ENCODE measurements at places on chromosomes 12 and 14.
A peak's percentile ranks its signal among the peaks of the same experiment; 100 is the strongest.

DNA sequence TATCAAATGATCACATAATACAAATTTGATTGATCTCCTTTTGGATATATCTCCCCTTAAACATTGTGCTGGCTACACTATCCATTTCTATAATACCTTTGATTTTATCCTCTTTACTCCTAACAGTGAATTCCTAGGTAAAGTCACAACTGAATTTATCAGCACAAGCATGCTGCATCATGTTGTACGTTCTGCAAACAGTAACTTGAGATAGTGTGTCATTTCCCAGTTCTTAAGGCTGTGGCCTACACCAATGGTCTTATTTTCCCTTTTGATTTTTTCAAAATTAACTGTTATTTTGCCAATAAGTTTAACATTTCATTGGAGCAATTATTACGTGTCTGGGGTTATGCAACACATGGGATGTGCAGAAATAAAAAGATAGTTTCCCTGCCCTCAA is 24.8 kb downstream of the PRKCH start:
- H3K36me3 ChIP-seq, result no peaks in the 10 kb centered on the region
- H3K27ac ChIP-seq, result peak overlapping the region; percentile 32
- no peaks in the 10 kb centered on the region for H3K4me1 ChIP-seq

GRCh38 chr12:65946821-65947220 is 122.5 kb downstream of the HMGA2 start:
- no peaks in the 10 kb centered on the region for H3K4me1 ChIP-seq
- no peak for DNase-seq
- H3K27ac ChIP-seq, result no peak overlapping the region
- no peaks in the 10 kb centered on the region for H3K27me3 ChIP-seq

- no peak overlapping the region for H3K27ac ChIP-seq
- H3K4me1 ChIP-seq, result no peaks in the 10 kb centered on the region
- H3K36me3 ChIP-seq, result no peaks in the 10 kb centered on the region
- no peak overlapping the region for H3K4me3 ChIP-seq
Measured at GRCh38 chr12:67957383-67957782, 31.9 kb upstream of the IFNG-AS1 start.

DNA sequence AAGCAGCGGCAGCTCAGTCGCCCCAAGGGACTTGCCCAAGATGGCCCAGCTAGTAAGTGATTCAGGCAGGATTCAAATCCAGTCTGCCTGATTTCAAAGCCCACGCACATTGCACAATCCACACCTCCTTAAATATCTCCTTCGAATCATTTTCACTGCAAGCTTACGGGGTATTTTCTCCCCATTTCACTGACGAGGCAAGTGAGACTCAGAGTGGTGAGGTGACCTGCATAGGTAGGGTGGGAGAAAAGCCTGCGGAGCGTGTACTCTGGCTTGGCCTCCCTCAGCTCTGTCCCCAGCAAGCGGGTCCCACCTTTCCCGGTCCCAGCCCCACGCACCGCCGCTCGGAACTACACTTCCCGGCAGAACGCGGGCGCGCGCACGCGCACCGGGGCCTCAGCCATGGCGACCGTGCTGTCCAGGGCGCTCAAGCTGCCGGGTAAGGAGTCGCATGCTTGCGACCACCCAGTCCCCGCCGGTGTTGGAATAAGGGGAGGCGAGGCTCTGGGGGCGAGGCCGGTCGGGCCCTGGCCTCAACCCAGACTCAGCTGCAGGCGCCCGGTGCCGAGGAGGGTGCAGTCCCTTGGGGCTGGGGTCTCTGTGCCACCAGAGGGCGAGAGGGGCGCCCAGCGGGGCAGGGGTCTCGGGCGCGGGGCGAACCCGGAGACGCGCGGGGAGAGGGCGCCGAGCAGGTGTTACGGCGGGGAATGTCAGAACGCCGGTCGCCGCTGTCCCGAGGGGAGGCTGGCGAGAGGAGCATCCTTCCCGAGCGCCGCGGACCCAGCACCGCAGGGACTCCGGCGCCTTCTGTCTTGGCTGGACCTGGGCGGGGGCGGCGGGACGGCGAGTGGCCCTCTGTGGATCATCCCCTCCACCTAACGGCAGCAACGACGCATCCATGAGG is at the start of gene FAM234B:
FAM234B (plus strand) TSS at position 380 of the 904 bp plus-strand sequence; CDS start at position 403, 23 bp downstream.
- no peak within 1 kb of the TSS for H3K27ac ChIP-seq
- H3K27me3 ChIP-seq, result no peaks in the 10 kb centered on the region
- peak; percentile 64 for DNase-seq
- peak within 1 kb of the TSS; percentile 98 for H3K4me3 ChIP-seq
- H3K4me1 ChIP-seq, result no peaks in the 10 kb centered on the region

GRCh38 chr12:68792952-68793351 is 15.0 kb upstream of the MDM2 start:
- no peaks in the 10 kb centered on the region for H3K27me3 ChIP-seq
- H3K4me1 ChIP-seq, result no peaks in the 10 kb centered on the region
- no peak for DNase-seq

DNA sequence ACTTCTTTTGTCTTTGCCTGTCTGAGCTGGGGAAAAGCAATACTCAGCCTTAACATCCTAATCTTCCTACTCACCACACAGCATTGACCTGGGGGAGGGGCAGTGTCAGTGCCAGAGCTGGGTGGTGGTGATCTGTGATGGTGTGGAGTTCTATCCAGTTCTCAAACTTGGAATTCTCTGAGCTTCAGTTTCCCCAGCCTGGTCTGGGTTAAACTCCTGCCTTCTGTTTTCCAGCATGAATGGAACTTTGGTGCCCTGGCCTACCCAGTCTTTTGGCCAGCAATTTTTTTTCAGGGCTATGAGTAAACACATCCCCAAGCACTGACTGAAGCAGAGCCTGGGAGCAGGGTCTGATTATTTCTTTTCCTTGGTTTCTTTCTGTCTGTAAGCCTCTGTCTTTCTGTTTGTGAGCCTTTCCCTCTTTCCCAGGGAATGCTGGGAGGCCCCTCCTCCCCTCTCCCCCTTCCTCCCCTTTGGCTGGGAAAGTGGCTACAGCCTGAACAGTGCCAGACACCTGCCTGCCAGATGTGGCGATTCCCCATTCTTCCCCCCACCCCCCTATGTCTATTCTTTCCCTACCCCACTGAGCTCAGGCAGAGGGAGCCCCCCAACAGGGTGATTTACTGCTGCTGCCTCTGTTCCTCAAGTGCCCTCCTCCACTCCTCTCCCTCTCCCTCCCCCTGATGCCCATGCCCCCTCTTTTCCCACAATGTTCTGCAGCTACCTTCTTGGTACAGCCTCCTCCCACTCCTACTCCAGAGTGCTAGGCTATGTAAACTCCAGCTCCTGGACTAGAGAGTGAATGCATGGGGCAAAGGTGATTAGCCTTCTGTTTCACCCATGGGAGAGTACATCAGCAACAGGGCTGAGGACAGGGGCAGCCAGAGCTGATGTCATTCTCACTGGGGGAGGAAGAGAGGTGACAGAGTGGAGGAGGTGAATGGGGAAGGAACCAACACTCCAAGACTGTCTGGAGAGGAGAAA is 11.1 kb downstream of the GPR84 start:
- no peak overlapping the region for H3K4me3 ChIP-seq
- no peaks in the 10 kb centered on the region for H3K27me3 ChIP-seq
- H3K27ac ChIP-seq, result no peak overlapping the region

DNA sequence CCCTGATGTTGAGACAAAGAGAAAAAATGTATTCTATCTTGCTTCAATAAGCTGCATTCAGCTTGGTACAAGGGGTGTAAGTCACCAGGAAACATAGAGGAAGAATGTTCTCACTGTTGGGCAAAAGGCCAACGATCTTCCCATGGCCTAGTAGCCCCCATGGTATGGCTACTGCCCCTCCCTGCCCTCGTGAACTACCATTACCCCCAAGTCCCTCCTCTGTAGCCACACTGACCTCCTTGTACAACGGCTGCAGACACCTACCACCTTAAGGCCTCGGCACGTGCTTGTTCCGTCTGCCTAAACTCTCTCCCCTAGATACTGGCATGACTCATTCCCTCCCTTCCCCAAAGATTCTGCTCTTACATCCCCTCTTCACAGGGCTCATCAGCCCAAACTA is 81.9 kb upstream of the ANO2 start:
- H3K27ac ChIP-seq, result no peak overlapping the region
- H3K4me1 ChIP-seq, result no peaks in the 10 kb centered on the region
- DNase-seq, result no peak

- H3K4me3 ChIP-seq, result no peak overlapping the region
- H3K36me3 ChIP-seq, result no peaks in the 10 kb centered on the region
- no peaks in the 10 kb centered on the region for H3K27me3 ChIP-seq
- H3K4me1 ChIP-seq, result no peaks in the 10 kb centered on the region
- no peak overlapping the region for H3K27ac ChIP-seq
- no peak for DNase-seq
Measured at GRCh38 chr14:32004300-32004699, 72.8 kb upstream of the ARHGAP5 start.

DNA sequence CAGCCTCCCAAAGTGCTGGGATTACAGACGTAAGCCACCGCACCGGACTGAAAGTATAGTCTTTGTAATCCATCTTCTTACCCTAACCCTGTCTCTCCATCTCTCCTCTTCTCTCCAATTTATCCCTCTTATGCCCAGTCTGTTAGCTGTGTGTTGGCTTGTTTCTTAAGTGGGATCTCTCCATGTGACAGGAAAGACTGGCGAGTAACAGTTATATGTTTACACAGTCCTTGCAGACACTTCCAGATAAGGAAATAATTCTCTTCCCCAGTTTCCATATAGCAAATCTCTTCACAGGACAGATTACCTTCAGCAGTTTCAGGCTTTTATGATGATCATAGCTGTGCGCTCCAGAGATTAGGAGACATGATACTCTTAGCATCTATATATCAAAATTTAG is 16.0 kb upstream of the DIP2B start:
- no peak overlapping the region for H3K4me3 ChIP-seq
- H3K36me3 ChIP-seq, result no peaks in the 10 kb centered on the region
- H3K27ac ChIP-seq, result no peak overlapping the region
- no peak for DNase-seq
- H3K4me1 ChIP-seq, result no peaks in the 10 kb centered on the region

GRCh38 chr12:40031965-40032364 is 73.9 kb downstream of the SLC2A13 start:
- no peak overlapping the region for H3K4me3 ChIP-seq
- no peaks in the 10 kb centered on the region for H3K27me3 ChIP-seq
- no peaks in the 10 kb centered on the region for H3K36me3 ChIP-seq

DNA sequence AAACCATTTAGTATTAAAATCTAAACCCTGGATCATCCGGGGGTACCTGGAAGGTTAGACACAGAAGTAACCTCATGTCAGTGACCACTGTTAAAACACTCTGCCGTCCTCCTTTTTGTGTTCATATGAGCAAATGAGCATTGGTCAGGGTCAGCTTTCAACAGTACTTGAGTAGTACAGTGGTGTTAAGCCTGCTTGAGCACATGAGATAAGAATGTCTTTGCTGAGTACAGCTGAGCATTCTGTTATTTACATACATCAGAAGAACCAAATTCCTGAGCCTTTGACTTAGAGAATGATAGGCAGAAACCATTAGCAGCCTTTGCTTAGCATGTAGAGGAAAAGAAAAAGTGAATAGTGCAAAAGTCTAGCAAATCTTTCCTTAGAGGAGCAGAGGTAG is 38.6 kb upstream of the LRTM2 start:
- no peak overlapping the region for H3K4me3 ChIP-seq
- H3K36me3 ChIP-seq, result no peaks in the 10 kb centered on the region
- H3K4me1 ChIP-seq, result no peaks in the 10 kb centered on the region
- H3K27me3 ChIP-seq, result no peaks in the 10 kb centered on the region
- no peak overlapping the region for H3K27ac ChIP-seq
- DNase-seq, result no peak

DNA sequence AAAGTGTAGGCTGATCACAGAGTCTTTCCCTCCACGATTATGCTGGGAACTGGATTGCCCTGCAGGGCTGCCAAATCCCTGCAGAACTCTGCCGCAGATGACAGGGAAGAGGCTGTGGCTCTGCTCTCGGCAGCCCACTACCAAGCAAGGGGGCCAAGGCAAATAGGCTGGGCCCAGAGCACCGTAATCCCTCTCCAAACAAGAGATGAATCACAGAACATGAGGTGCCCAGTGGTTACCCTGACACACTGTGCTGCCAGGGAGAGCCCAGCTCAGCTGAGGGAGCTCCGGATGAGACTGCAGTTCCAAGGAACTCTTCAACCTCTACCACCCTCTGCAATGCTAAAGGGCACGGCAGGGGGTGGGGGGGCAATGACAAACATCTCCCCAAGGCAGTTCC is 33.9 kb downstream of the STON2 start:
- H3K4me1 ChIP-seq, result no peaks in the 10 kb centered on the region
- no peak for DNase-seq
- no peak overlapping the region for H3K4me3 ChIP-seq
- H3K27me3 ChIP-seq, result no peaks in the 10 kb centered on the region

- H3K27me3 ChIP-seq, result no peaks in the 10 kb centered on the region
- H3K27ac ChIP-seq, result no peak overlapping the region
- no peaks in the 10 kb centered on the region for H3K36me3 ChIP-seq
- no peak for DNase-seq
Measured at GRCh38 chr12:131041968-131042833, 88.5 kb downstream of the ADGRD1 start.

DNA sequence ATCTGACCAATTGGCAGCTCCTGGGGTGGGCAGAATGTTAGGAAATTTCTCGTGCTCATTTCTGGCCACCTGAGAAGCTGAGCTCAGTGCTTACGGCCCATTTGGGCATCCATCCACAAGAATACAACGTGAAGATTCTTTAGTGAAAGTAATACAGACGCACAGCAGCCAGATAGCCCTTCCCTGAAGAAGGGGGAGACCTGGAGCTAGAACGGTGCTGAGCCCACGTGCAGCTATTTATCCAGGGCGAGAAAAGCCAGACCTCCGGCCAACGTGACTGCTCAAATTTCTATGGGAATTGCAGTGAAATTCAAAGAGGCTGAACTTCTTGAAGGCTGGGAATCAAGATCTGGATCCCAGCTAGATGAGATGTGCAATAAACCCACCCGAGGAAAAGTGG is 20.7 kb downstream of the NID2 start:
- no peaks in the 10 kb centered on the region for H3K4me1 ChIP-seq
- no peak for DNase-seq
- no peaks in the 10 kb centered on the region for H3K36me3 ChIP-seq
- no peak overlapping the region for H3K27ac ChIP-seq
- H3K4me3 ChIP-seq, result no peak overlapping the region
- no peaks in the 10 kb centered on the region for H3K27me3 ChIP-seq

GRCh38 chr12:128796439-128797118 is 27.2 kb downstream of the SLC15A4 start:
- no peak for DNase-seq
- no peak overlapping the region for H3K4me3 ChIP-seq
- H3K4me1 ChIP-seq, result peaks cover 6% of the 10 kb centered on the region
- peaks cover 88% of the 10 kb centered on the region for H3K36me3 ChIP-seq
- no peak overlapping the region for H3K27ac ChIP-seq
